ENCODE measurements at places on chromosomes 5 and 9. TPM values are rescaled to one million over a fixed set of nuclear protein-coding genes. Genes with fewer than 3 reads are reported as not detected.

The MCTP1 gene
- 7.2 TPM for total RNA-seq

The IL7R gene
- 19.6 TPM for total RNA-seq

The CYLC2 gene
- total RNA-seq: not detected

The PRELID2 gene
- total RNA-seq: 12.7 TPM

The RLN1 gene
- not detected for total RNA-seq

The LCN6 gene
- not detected for total RNA-seq

Data from myometrial cell (primary cell).